ENCODE measurements at places on chromosomes 6 and 20. TPM values are rescaled to one million over a fixed set of nuclear protein-coding genes. Genes with fewer than 3 reads are reported as not detected.

HTR1E gene
- total RNA-seq = not detected

DNA sequence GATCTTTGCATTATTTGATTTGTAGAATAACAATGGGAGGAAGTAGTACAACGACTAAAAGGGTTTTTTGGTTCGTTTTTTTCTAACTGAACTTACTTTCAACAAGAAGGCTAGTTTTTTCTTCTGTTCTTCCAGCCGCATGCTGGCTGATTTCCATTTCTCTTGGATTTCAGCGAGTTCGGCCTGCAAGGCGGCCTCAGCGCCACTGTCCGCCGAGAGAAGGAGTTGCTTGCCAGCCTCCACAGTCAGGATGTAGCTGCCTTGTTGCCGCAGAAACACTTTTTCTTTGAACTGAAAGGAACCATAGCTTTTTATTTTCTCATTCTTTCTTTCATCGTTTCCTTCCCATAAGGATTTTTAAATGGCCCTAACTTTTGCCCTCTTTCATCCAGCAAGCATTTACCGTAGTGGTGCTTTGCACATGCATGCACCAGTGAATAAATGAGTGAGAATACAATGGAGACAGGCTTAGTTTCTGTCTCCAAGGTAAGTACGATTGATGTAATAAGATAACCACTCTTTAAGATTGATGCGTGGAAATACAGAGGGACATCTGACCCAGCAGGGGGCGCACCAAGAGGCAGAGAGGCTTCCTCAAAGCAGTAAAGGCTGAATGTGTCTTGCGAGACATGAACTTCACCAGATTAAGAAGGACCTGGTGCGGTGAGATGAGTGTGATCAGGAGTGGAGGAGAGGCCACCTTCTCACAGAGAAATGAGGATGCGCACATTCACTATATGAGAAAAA, 398.8 kb downstream of the ESR1 start:
- H3K4me1 ChIP-seq = no peaks in the 10 kb centered on the region
- H3K27me3 ChIP-seq = no peaks in the 10 kb centered on the region
- no peaks in the 10 kb centered on the region for H3K36me3 ChIP-seq
- no peak overlapping the region for H3K27ac ChIP-seq
- DNase-seq = peak; percentile 57

ZMYND8 gene
- total RNA-seq = 162 TPM

GRCh38 chr6:107369493-107369892, 89.9 kb downstream of the PDSS2 start:
- H3K4me1 ChIP-seq = no peaks in the 10 kb centered on the region
- H3K27ac ChIP-seq = no peak overlapping the region
- DNase-seq = no peak

CST5 gene
- not detected for total RNA-seq

HLA-DOA gene
- total RNA-seq = 15.6 TPM

ZNF165 gene
- 5.8 TPM for total RNA-seq

KIAA0408 gene
- 3.1 TPM for total RNA-seq

TFAP2D gene
- total RNA-seq = not detected

- H3K4me1 ChIP-seq = peaks cover 8% of the 10 kb centered on the region
- H3K4me3 ChIP-seq = no peak overlapping the region
- no peaks in the 10 kb centered on the region for H3K27me3 ChIP-seq
- no peak for DNase-seq
- no peak overlapping the region for H3K27ac ChIP-seq
These were observed 50.5 kb downstream of the CPNE5 start for GRCh38 chr6:36788768-36789167.

TDRD6 gene
- 0.02 TPM for total RNA-seq

OTOR gene
- total RNA-seq = not detected

GRCh38 chr6:20069021-20069522, 143.2 kb downstream of the MBOAT1 start:
- H3K4me3 ChIP-seq = no peak overlapping the region
- no peak overlapping the region for H3K27ac ChIP-seq
- H3K36me3 ChIP-seq = peaks cover 13% of the 10 kb centered on the region
- DNase-seq = no peak

ACTR5 gene
- 14.1 TPM for total RNA-seq

FAM217A gene
- total RNA-seq = not detected

GRCh38 chr6:137698636-137699030, 168.4 kb upstream of the TNFAIP3 start:
- H3K4me3 ChIP-seq = no peak overlapping the region
- H3K4me1 ChIP-seq = no peaks in the 10 kb centered on the region
- no peak for DNase-seq
- H3K27ac ChIP-seq = no peak overlapping the region

ZC3H12D gene
- total RNA-seq = 0.15 TPM

ANGPT4 gene
- total RNA-seq = 0.07 TPM

NEDD9 gene
- total RNA-seq = 5.8 TPM

GRCh38 chr20:34720266-34720665, 16.1 kb downstream of the TP53INP2 start:
- peaks cover 14% of the 10 kb centered on the region for H3K36me3 ChIP-seq
- DNase-seq = no peak
- no peaks in the 10 kb centered on the region for H3K4me1 ChIP-seq
- no peaks in the 10 kb centered on the region for H3K27me3 ChIP-seq

CALHM6 gene
- total RNA-seq = 0.68 TPM

DNA sequence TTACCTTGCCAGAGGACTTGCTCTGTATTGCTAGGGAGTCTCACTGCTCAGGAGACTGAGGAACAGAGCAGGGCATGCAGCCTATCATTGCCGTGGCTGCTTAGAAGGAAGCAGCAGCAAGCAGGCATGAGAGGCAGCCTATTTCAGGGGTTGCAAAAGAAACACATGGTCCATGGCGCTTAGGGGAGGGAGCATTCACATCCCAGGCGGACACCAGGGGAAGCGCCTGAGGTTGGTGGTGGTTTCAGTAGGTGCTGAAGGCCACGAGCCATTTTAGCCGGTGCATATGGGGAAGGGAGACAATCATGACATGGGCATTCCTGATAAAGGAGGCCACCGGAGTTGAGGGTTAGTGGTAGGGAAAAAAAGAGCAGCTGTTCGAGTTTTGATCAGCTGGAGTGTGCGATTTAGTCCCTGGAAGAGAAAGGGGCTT, 20.9 kb downstream of the FARS2 start:
- no peak overlapping the region for H3K27ac ChIP-seq
- H3K4me1 ChIP-seq = peaks cover 2% of the 10 kb centered on the region
- DNase-seq = no peak

AGPAT1 gene
- total RNA-seq = 89.5 TPM
